ENCODE measurements at places on chromosomes 16 and 17. TPM values are rescaled to one million over a fixed set of nuclear protein-coding genes. Genes with fewer than 3 reads are reported as not detected.

DNA sequence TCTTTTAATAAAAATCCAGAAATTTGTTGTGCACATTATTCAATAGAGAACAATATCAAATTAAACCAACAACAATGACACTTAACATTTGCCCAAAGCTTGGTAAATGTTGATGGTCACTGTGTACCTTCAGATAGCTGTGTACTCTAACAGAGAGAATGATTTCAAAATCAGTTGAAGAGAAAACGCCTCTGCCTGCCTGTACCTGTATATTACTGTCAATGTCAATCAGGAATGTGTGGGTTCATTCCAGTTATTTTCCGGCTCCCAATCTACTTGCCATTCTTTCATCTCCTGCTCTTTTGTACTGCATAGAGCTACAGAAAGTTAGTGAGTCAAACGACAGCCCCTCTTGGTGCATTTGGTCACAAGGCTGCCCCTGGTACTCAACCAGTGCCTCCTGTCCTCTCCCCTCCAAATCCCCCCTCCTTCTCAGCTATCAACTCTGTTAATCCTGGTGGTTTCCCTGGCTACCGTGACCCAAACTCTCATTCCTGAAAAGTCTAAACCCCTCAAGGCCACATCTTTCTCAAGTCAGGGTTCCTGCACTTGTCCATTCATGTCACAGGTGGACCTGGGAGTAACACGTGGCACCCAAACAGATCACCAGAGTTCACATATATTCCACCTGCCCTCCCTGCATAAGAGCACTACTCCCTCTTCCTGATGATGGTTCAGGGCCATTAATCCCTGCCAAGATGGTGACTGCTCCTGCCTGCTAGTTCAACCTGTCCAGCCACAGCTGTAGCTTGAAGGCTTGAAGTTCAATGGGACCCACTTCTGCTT, 13.6 kb upstream of the ARL4D start:
- H3K4me3 ChIP-seq = no peak overlapping the region
- peaks cover 2% of the 10 kb centered on the region for H3K27me3 ChIP-seq
- H3K36me3 ChIP-seq = no peaks in the 10 kb centered on the region
- DNase-seq = no peak

GRCh38 chr16:50282955-50283631, 16.7 kb downstream of the ADCY7 start:
- H3K27me3 ChIP-seq = no peaks in the 10 kb centered on the region
- H3K36me3 ChIP-seq = peaks cover 48% of the 10 kb centered on the region
- no peak overlapping the region for H3K27ac ChIP-seq
- peaks cover 59% of the 10 kb centered on the region for H3K4me1 ChIP-seq
- H3K4me3 ChIP-seq = no peak overlapping the region

DNA sequence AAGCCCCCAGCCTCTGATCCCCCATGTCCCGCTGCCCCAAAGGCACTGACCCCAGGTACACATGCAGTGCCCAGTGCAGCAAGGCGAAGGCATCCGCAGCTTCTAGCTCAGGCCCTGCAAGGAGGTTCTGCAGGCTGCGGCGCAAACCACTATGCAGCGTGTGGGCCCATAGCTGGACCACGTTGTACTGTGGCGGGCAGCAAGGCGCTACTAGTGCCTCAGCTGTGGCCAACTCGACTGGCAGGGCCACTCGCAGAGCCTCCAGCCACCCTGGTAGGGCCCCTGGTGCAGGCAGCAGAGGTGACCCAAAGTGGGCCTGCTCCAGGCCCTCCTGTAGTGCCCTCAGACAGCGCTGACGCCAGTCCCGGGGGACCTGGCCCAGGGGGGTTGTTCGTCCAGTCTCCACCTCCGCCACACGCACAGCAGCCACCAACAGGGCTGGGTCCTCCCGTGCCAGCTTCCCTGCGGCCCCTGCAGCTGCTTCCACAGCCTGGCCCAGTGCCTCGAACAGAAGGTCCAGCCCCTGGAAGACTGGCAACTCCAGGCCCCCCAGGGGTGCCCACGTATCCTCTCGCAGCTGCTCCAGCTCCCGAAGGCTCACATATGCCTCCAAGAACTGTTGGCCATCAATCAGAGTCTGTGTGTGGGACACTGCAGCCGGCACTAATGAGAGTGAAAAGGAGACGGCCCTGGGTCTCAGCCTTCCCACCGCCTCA, 2.6 kb downstream of the EXOC3L1 start:
- H3K4me3 ChIP-seq = no peak overlapping the region
- no peak overlapping the region for H3K27ac ChIP-seq
- no peak for DNase-seq
- H3K36me3 ChIP-seq = peaks cover 4% of the 10 kb centered on the region
- peaks cover 8% of the 10 kb centered on the region for H3K27me3 ChIP-seq

DNA sequence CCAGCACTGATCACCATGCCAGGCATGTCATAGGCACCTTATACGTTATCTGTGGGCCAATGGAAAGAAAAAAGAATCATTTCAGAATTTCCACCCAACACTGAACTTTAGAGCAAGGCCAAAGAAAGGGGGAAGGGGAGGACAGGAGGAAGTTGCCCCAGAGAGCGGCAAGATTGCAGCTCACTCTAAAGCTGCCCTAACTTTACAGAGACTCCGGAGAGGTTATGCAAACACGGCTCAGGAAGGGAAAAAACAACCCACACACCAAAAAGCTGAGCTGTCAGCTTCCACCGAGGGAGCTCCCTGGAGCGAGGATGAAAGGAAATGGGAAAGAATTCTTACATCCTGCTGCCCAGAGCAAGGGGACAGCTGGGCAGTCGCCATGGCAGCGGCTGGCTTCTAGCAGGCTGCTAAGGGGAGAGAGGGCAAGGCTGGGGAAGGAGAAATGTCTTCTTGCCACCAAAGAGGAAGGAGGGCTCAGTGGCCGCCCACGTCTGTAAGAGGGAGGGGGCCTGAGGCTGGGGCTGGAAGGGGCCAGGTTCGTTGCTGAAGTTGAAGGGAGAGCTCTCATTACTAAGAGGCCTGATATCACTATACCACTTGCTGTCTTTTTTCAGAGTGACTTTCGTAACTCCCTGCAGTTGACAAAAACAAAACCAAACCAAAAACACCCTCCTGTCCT, 18.2 kb downstream of the COTL1 start:
- H3K27ac ChIP-seq = peak overlapping the region; percentile 99
- DNase-seq = peak; percentile 87

DNA sequence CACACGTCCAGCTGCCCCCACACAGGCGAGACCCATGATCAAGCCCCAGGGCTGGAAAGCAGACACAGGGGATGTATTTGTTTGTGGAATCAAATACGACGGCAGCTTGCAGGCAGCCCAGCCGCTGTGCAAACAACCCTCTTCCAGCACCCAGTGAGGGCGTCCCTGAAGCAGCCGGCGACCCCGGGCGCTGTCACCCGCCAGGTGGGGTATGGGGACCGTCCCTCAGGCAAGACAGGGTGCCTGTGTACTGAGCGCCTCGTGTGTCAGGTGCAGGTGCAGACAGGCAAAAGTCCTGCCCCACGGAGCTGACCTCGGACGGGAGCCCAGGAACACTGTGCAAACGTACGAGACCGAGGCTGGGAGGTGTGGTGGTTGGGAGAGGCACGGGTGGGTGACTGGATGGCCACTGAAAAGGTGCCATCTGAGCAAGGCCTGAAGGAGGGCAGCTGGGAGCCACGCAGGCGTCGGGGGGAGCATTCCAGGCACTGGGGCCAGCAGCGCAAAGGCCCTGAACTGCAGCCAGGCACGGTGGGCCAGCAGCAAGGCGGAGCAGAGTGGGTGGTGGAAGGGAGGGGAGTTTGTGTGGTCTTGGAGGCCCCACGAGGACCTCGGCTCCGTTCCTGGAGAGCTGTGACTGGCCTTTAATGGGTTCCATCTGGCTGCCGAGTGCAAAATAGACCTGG, 48.5 kb downstream of the CBFA2T3 start:
- H3K27ac ChIP-seq = no peak overlapping the region
- H3K4me1 ChIP-seq = no peaks in the 10 kb centered on the region
- H3K27me3 ChIP-seq = no peaks in the 10 kb centered on the region
- no peak for DNase-seq

- H3K27me3 ChIP-seq = no peaks in the 10 kb centered on the region
- H3K4me1 ChIP-seq = peaks cover 22% of the 10 kb centered on the region
- H3K36me3 ChIP-seq = peaks cover 13% of the 10 kb centered on the region
- peak; percentile 69 for DNase-seq
Observed at GRCh38 chr17:54967621-54968261, 713 bp downstream of the COX11 start.

AHSP gene
- total RNA-seq = not detected

PIK3R5 gene
- total RNA-seq = 32.6 TPM

CCL1 gene
- 111 TPM for total RNA-seq
